GM23248 (cell line): ENCODE measurements at places on chromosomes 11 and 22. TPM values are rescaled to one million over a fixed set of nuclear protein-coding genes. Genes with fewer than 3 reads are reported as not detected.

ART1 gene
- total RNA-seq: not detected in 2 replicates

GRCh38 chr11:68829581-68829980 is 12.1 kb downstream of the CPT1A start:
- DNase-seq: no peak

- DNase-seq: peak; percentile 68
Measured at GRCh38 chr11:6531267-6531752, 34.2 kb downstream of the DNHD1 start.

GRCh38 chr11:123419731-123420452 is 10.2 kb upstream of the GRAMD1B start:
- DNase-seq: no peak

- peak; percentile 49 for DNase-seq
Measured at GRCh38 chr11:65434667-65435410, 12.2 kb downstream of the NEAT1 start.

DNA sequence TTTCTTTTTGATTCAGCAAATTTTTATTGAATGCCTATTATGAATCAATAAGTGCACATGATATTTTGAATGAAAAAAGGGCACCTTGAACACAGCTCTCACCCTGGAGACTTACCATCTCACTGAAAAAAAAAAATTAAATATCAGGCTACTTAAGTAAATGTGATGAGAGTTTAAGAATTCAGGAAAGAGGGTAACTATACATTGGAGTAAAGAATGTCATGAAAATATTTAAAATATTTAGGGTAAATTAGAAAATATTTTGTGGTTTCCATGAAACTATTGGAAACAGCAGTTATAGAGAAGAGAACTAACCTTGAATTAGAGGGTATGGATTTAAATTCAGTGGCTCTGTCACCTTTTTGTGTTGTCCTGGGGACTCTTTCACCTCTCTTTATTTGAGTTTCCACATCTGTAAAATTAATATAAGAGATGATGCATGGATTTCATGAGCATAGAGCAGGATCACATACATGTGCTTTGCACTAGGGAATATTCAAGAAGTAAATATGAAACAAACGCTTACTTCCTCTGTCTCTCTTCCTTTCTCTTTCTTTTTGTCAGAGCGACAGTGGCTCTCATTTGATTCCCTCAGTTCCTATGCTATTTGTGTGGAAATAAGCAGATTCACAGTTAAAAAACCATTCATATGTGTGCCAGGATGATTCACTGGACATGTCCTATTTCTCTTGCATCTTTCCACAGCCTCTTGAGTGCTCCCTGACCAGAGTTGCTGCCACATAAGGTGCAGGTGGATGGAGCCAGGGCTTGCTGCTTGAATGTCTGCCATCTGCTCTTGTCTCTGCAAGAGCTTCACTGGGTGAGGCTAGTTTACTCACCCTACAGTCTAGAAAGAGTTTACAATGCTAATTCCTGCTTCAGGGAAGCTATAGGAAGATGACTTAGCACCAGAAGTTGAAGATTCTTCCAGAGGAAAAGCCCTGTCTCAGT is 533.1 kb downstream of the ETS1 start:
- DNase-seq: peak; percentile 79

DNA sequence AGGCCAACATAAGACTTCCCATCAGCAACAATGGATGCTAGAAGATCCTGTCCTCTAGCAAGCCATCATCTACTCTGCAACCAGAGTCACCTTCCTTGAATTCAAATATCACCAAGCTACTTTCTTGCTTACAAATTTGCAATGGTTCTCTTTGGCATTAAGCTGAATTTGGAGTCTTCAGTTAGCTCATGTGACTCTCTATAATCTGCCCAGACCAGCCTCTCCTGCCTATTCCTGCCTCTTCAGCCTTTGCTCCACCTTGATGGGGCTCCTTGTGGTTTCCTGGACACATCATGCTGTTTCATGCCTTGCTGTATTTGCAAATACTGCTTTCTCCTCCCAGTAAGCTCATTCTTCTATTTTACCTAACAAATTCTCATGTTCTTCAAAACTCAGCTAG is 82.3 kb downstream of the RASSF10 start:
- peak; percentile 28 for DNase-seq
